MM.1S (cell line): ENCODE measurements at places on chromosomes 1 and 21.

DNA sequence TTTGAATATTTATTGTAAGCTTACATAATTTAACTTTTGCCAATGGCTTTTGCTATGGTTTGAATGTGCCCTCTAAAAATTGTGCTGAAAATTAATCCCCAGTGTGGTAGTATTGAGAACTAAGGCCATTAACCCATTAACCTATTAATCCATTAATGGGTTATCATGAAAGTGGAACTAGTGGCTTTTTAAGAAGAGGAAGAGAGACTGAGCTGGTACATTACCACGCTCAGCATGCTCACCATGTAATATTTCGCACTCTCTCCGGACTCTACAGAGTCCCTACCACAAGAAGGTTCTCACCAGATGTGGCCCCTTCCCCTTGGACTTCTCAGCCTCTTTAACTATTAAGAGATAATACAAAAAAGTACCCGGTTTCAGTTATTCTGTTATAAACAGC lies 164.4 kb upstream of the ZRANB2 start:
- no peak for DNase-seq

DNA sequence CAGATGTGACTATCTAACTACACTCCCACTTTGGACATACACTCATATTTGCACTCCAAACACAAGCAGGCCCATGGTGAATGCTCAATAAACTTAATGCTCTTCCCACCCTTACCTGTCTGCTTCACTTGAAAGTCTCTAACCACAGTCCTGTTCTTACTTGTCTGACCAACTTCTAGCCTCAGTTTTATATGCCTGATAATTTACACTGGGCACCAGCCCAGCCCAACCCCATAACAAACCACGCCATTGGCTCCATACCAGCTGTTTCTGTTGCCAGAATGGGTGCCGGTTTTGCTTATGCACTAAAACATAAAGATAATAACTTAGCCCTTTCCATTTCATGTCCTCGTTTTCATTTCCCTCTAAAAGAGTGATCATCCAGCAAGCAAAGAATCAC lies 395.4 kb downstream of the NTNG1 start:
- no peak for DNase-seq

GRCh38 chr1:32071758-32072621 lies 749 bp upstream of the TMEM39B start:
- DNase-seq: no peak

- no peak for DNase-seq
These were observed 225.0 kb downstream of the SEC16B start for GRCh38 chr1:177744906-177745305.

- no peak for DNase-seq
These were observed 1.7 kb downstream of the HHAT start for GRCh38 chr1:210330279-210330866.

DNA sequence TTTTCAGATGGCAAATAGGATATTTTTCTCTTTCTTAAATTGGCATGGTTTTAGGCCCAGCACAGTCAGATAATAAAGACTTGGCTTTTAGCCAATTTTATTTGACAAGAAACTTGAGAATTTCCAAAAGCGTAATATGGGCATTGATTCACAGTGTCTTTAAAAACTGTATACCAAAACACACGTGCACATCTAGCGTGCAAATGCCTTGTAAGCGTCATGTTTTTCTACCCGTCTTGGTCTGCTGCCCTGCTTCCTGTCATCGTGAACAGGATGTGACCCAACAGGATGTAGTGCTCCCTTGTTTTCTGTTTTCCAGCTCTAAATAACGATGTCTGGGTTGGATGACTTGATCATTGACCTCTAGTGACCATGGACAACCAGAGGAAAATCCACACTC lies 24.7 kb upstream of the SLC44A3 start:
- DNase-seq: no peak
